ENCODE measurements at places on chromosomes 13 and 19.
A peak's percentile ranks its signal among the peaks of the same experiment; 100 is the strongest.

DNA sequence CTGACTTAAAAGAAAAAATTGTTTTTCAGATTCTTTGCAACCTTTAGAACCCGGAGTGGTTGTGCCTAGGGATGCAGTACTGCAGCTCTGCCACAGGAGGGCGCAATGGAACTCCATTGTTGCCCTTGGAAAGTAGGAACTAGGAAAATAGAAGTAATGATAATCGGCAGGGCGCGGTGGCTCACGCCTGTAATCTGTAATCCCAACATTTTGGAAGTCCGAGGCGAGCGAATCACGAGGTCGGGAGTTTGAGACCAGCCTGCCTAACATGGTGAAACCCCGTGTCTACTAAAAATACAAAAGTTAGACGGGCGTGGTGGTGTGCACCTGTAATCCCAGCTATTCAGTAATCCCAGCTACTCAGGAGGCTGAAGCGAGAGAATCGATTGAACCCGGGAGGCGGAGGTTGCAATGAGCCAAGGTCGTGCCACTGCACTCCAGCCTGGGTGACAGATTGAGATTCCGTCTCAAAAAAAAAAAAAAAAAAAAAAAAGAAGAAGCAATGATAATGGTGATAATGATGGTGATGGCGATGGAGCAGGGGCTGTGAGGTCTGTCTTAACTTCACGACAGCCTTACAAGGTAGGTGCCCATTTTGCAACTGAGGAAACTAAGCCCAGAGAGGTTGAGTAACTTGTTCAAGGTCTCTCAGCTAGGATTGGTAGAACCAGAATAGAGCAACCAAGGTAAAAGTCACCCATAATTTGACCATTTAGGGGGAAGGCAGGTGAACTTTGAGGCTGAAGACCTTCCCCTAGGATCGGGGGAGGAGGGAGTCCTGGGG lies 5.5 kb upstream of the ADAMTS10 start:
- DNase-seq = no peak

DNA sequence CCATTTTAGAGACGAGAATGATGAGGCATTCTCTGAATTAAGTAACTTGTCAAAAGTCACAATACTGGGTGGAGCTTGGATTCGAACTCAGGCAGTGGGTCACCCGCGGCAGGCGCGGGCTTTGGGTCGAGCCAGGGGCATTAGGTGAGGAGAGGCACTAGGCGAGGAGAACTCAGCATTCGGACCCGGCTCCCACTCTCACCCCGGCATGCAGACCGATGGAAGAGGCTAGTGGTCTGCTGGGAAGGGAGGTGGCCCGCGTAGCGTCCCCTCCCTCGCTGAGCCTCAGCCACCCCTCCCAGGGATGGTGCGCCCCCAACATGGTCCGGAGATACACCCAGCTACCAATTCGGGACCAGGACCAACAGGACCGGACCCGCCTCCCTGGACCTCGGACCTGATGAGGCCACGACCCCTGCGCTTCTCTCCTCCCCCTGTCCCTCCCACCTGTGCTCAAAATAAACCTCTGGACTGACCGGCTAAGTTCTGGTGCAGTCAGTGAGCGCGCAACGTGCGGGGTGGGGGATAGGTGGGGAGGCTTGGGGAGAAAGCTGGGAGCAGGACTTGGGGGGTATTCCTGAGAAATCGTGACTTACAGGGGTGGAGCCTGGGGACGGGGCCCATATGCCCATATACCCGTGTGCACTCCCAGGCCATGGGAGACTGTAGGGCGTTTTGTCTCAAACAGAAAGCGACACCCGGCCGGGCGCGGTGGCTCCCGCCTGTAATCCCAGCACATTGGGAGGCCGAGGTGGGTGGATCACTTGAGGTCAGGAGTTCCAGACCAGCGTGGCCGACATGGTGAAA lies 1.3 kb upstream of the SNAPC2 start:
- no peak for DNase-seq

DNA sequence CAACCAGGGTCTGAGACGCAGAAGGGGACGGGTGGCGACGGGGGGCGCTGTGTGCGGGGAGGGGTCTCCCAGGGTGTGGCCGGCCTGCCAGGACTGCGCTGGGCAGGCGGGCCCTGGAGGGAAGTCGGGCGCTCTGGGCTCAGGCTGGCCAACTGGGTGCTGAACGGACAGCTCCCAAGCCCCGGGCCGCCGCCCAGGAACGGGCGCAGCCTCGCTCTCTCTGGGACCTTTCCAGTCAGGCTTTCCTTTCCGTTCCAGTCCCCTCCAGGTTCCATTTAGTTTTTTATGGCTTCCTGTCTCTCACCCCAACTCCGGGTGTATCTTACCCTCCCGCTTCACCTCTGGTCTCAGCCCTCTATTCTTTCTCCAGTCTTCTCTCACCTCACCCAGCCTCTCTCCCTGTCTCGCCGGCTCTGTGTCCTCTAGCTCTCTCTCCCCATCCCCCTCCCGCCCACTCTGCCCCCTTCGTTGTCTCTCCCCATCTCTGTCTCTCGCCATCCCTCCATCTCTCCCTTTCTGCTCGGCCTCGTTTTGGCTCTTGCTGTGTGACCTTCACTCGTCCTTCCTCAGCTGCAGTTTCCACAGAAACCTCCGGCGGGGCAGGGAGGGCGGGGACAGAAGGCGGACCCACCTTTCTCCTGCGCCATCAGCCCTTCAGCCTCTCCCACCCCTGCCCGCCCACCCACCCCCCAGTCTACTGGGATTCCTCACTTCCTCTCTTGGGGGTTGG lies 3.3 kb upstream of the ATP1A3 start:
- DNase-seq = peak; percentile 6

DNA sequence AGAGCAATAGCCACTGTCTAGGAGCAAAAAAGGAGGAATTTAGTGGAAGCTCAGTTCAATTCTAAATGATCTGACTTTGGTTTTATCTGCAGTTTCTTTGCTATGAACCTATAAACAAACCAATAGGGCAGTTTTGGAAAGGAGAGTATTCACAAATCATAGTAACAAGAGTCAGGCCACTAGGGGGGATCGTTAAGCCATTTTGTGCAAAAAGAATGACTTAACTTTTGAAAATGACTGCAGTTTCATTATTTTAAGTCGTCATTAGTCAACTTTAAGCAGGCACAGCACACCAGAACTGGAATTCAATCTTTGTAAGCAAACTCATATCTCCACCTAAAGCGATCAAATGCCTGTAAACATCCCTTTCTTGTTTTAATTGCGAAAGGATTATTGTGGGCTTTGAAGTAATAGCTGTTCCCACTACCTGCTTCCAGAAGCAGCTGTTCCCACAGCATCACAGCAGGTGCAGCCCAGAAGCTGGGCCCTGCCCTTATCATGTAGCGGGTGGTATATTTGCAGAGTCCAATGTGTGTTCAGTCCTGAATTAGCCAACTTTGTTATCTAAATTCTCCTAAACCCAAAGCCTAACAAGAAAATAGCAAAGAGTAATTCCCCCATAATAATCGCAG lies 51.5 kb downstream of the SOX21 start:
- DNase-seq = no peak

GRCh38 chr19:38649305-38650171 lies 2.1 kb downstream of the ACTN4 start:
- DNase-seq = peak; percentile 36

DNA sequence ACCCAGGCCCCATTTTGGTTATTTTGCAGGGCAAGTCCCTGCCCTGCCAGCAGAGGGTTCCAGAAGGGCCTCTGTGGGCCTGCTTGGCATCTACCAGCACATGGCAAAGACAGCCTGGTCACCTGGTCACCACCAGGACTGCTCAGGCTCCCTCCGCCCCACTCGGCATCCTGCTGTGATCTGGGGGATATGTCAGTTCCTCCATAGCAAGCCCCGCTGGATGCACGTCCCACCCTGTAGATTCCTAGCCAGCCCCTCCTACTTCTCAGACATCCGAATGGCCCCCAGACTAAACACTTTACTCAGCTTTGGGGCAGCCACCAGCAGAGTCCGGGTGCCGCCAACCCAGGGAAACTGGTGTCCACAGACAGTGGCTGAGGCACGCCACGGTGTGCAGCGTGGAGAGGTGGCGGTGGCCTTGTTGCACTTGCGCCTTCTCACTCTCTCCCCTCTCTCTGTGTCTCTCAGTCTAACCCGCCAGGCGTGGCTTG lies 31.8 kb upstream of the USE1 start:
- DNase-seq = no peak

GRCh38 chr13:79534596-79534995 lies 53.6 kb downstream of the NDFIP2 start:
- no peak for DNase-seq

GRCh38 chr13:102045731-102046130 lies 356.1 kb downstream of the FGF14 start:
- DNase-seq = no peak

GRCh38 chr13:43266936-43267615 lies 243.7 kb downstream of the DNAJC15 start:
- no peak for DNase-seq
